Stimulated activated CD8-positive, alpha-beta memory T cell treated with anti-CD3 and anti-CD28 coated beads, Interleukin-7, amount 100 ng/mL, for 1 hour (primary cell): ENCODE measurements at places on chromosomes 1 and 21.

- DNase-seq: no peak
Measured at GRCh38 chr21:19935467-19935866, 1062.7 kb upstream of the NCAM2 start.

- DNase-seq: no peak
Measured at GRCh38 chr1:236023926-236024565, 40.8 kb downstream of the NID1 start.

DNA sequence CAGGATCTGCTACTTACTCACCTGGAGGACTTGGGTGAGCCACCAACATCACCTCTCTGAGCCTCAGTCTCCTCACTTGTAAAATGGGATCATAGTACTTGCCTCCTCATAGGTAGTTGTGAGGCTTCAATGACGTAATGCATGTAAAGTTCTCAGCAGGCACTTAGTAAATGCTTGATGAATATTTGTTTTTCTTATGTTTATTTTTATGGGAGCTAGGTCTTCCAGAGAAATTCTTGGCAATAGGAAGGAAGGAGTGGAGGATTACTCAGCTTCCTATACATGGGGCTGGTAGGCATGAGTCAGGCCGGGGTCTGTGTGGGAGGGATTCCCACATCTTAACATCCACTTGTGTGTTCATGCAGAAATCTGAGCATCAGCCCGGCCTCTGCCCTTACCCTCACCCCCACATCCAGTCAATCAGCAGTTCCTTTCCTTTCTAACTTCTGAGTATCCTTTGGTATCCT is 95.4 kb upstream of the USP24 start:
- no peak for DNase-seq

DNA sequence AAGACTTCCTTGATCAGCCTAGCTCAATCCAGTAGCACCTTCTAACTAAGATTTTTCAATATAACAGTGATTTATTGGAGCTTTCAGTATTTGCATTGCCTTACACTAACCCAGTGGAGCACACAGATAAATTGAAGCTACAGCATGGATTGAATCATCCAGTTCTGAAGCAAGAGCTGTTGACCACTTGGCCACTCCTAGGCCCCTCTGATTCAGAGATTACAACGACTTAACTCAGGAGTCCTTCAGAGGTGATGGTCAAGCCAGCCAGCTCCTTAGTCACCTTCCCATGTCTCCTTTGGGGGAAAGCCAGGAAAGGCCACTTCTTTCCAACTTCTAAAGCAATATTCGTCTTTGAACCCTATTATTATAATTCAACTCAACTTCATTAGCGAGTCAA is 151.8 kb downstream of the TENT5C start:
- no peak for DNase-seq

GRCh38 chr1:7808253-7808844 is 24.3 kb downstream of the PER3 start:
- no peak for DNase-seq

DNA sequence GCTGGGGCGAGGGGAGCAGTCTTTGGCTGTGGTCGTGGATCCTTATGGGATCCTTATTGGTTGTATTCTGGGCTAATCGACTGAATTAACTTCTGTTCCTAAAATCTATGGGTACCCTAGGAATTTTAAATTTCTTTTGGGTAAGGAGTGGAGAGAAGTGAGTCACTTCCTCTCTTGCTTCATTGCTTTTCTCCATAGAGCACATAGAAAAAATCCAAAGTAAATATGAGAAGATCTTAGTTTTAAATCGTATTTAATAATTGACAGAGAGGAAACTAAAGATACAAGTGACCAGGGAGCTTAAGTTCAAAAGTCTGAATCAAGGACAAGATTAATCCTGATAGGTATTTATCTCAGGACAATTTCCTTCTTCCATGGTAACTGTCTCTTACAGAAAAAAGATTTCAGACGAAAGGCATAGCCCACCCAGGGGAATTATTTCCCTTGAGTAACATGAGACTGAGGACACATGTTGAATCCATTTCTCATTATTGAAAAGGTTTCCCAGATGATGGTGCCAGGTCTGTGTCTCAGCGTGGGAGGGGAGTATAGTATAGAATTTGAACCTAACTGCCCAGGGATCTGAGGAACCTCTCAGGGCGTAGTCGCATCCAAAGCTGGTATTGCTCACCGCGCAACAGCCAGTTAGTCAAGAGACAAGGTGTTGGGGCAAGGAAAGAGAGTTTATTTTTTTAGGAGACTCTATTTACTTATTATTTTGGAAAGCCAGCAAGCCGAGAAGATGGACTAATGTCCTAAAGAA is 28.7 kb upstream of the FASLG start:
- DNase-seq: no peak
